ENCODE measurements at places on chromosomes 16 and 17.

GRCh38 chr16:58824201-58824600 lies 90.1 kb upstream of the GOT2 start:
- no peak for DNase-seq

- DNase-seq: no peak
Observed at GRCh38 chr16:17070882-17071592, 399.7 kb downstream of the XYLT1 start.

GRCh38 chr16:20051147-20051546 lies 22.5 kb downstream of the GPR139 start:
- no peak for DNase-seq

GRCh38 chr16:19911747-19912454 lies 27.3 kb upstream of the GPRC5B start:
- DNase-seq: no peak

DNA sequence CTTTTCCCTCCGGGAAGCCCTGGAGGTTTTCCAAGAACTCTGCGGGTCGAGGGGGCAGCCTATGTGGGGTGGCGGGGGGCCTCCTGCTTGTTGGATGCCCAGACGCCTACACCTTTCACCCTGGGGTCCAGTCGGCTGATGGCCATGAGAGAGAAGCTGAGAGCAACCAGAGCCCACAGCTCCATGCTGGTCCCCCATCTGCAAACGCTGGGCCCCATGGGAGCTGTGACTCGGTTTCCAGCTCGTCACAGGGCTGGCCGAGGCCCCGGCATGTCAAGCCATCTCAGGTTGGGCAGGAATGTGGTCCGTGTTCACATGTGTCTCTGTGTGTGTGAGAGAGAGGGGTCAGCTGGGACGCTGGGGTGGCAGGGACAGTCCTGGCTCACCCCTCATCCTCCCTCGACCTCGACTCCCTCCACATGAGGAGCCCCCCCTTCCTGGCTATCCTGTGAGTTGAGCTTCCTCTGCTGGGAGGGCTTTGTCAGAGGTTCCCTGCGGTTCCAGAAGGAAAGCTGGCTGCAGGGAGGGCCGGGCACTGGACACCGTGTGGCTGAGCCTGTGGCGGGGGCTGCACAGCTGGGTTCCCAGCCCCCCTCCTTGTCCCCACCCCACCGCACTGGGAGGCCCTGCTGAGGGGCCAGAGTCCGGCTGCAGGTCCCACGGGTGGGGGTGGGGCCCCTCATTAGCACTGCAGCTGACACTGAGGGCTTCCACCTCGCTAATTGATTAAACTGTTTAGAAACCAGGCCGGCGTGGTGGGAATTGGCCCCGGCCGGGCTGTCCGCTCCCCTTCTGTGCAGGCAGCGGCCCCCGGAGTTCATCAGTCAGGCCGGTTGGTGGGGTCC lies 19.1 kb downstream of the METRNL start:
- no peak for DNase-seq

- no peak for DNase-seq
Observed at GRCh38 chr16:64870859-64871258, 251.0 kb downstream of the CDH11 start.

- peak; percentile 27 for DNase-seq
Observed at GRCh38 chr16:17369421-17370222, 101.1 kb downstream of the XYLT1 start.

- peak; percentile 33 for DNase-seq
Observed at GRCh38 chr17:75240394-75241142, 20.8 kb downstream of the GGA3 start.

DNA sequence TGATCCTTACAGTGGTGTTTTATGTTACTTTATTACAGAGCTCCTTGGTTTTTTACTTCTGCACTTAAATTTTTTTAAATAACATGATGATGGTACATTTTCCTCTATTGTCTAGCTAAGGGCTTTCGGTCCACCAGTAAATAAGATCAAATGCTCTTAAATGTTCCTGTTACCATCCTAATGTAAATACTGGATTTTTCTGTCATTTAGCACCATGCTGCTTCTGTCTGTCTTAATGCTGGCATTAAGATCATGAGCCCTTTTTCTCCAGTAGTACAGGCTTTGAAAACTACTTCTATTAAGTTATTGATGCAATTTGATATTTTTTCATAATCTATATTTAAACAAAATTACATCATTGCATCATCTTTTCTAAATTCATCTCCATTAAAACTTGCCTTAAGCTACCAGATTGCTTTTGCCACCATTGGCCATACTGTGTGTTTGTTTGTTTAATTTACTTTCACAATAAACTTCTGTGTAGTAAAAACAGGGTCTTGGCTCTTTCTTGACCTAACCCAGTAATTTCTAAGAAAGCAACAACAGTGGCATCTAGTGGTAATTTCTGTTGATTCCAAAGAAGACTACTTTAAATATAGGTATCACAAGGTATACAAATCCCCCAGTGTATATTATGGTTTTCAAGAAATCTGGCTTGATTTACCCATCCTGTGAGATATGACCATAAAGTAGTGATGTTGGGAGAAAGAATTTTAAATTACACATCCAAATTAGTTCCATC lies 9.0 kb upstream of the PHAF1 start:
- no peak for DNase-seq

DNA sequence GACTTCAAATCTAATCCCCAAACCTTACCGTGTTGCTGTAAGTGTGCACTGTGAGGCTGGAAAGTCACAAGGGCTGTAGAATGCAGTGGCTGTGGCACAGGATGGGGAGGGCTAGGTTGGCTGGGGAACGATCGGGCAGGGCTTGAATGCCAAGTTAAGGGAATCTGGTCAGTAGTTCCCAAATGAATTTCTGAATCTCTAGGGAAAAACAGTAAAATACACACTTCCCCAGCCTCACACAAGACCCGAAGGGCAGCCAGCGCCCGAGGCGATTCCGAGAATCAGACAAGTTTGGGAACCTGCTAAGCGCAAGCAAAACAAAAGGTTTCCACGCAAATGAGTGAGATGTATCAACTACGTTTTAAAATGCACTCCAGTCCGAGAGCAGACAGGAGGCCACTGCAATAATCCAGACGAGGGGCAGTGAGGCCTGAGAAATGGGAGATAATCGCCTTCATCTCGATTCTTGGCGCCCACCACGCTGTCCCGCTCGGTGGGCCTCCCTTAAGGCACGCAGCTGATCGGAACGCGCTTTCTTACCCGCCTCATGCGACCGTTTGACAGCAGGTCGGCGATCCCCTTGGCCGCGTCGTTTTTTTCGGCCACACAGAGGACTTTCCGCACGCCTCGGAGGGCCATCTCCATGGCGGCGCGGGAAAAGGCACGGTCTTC lies 599 bp downstream of the TOP3A start:
- no peak for DNase-seq

GRCh38 chr17:16971458-16972338 lies at the start of gene TNFRSF13B:
Gene TNFRSF13B, minus strand, starts transcription at chr17:16972118. Its CDS starts 43 bp downstream, at chr17:16972075.
- DNase-seq: no peak

DNA sequence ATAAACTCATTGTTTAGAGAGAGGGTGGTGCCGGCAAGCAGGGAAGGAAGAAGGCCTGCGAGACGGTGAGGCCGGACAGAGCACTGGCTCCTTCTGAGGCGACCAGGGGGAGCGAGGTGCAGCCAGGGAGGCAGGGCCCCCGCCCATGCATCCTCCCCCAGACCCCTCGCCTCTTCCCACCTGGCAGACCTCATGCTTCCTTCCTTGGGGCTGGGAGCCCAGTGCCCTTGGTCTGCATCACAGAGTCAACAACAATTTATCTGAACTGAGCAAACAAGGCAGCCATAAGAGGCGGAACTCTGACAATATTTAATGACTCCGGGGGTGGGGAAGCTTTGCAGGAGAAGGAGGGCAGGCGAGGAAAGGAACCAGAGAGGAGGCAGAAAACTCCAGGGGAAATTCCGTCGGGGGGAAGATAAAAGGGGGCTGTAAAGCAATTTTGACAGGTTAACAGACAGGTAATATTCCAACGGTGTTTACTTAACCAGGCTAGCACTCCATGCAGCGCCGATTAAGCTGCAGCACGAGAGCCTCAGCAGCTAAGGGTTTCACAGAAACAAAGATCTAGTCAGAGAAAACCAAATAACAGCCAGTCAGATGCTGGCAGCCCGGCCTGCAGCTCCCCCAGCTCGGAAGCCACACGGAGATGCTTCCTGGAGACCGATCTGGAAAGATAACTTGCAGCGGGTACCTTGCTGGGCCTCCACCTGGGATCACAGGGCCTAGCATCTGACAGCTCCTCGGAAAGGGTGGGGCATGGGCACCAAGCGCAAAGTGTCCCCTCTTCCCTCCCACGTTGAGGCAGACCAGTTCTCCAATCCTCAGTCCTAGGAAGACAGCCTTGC lies 398.2 kb downstream of the SOX9 start:
- DNase-seq: no peak

DNA sequence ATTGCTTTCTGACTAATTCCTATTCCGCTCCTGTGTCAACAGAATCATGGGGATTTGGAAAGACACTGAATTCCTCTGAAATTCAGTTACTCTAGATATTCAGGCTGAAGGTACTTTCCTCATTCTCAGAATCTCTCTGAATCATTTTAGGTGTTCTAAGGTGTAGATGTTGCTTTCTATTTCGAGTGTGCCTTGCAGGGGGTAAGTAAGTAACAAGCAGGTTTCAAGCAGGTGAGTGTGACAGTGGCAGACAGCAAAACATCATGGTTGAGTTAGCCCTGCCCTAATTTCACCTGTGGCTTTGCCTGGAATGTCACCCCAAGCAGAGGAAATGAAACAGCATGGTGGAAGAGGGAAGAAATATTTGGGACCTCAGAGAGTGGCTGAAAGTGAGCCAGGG lies 75.1 kb downstream of the SHISA9 start:
- DNase-seq: no peak

GRCh38 chr16:20099375-20099774 lies 25.7 kb upstream of the GPR139 start:
- no peak for DNase-seq

- DNase-seq: no peak
Observed at GRCh38 chr17:65601881-65602280, 40.4 kb upstream of the AXIN2 start.

DNA sequence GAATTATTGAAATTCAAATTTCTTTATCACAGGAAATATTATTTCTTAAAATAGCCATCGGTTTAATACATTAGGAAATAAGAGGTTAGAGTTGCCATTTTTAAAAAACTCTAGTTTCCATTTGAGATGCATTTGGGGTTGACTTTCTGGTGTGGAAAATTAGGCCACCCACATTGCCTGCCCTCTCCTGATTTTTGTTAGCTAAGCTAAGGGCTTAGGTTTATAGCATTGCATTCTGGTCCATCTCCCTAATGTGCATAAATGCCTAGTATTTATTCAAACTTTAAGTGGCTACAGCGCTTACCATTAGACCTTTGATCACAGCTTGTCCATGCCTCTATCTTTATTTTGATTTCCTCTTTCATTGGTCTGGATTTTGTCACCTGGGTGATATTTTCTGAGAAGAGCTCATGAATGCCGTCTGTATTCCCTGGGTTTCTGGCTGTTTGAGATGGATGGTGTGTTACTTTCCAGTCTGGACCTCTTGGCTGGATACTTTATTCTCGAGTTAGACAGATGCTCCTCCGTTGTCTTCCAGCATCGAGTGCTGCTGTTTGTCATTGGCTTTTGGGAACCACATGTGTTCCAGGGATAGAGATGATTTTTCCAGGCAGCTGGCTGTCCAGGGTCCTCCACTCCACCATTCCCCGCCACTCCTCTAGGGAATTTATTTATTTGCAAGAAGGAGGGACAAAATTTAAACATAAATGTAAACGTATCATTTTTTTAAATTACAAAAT lies 120.3 kb downstream of the KATNIP start:
- no peak for DNase-seq

DNA sequence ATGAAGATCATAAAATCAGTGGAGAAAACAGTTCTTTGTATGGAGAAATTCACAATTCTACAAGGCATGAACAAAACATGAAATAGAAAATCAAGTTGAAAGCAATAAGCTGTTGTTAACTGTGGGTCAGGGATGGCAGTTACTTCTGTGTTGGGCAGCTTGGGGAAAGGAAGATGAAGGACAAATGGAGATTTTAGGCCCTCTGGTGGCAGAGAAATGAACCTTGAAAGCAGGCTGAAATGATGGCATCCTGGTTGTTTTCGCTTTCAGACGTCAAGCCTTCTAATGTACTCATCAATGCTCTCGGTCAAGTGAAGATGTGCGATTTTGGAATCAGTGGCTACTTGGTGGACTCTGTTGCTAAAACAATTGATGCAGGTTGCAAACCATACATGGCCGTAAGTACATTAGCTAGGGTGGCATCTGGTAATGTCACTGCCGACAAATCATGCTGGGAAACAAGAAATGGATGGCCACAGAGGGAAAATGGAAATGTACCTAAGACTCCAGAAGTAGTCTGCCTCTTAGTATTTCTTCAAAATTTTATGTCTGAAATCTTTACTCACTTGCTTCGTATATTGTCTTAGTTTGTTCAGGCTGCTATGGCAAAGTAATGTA lies 108.9 kb downstream of the MAP2K6 start:
- DNase-seq: no peak

- DNase-seq: no peak
Observed at GRCh38 chr16:73054813-73055482, 7.0 kb upstream of the ZFHX3 start.

DNA sequence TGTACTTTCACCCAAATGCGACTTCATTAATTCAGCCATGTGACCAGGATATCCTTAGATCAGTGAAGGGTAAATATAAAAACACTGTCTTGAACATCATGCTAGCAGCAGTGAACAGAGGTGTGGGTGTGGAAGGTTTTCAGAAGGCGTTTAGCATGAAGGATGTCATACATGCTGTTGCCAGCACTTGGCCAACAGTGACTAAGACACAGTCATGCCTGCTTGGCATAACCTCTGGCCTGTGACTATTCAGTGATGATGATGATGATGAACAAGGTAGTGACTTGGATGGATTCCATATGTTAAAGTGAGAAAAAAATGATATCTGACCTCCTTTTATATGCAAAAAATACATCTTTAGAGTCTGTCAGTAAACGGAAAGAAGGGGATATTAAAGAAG lies 97.9 kb downstream of the MAP2K4 start:
- DNase-seq: no peak

DNA sequence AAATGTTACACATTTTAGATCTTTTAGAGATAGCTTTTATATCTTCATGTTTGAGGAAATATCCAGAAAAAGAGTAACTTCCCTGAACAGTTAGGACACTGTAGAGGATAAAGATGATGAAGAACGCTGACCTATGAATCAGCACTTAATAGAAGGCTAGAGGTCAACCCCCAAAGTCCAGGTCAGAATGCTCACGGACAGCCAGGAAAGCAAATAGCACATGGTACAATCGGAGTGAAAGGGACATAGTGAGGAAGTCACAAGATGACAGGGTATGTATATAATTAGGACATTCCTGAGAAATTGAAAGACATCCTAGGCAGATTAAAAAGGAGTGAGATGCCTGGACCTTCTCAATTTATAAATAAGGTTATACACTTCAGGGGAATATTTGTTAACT lies 55.1 kb upstream of the CNTNAP4 start:
- DNase-seq: no peak

Data from SIG-M5 (cell line).